ENCODE measurements at places on chromosomes 7 and 10.

- no peaks in the 10 kb centered on the region for H3K36me3 ChIP-seq
- DNase-seq = no peak
- H3K27me3 ChIP-seq = peaks cover 5% of the 10 kb centered on the region
- no peak overlapping the region for H3K27ac ChIP-seq
These were observed 17.6 kb upstream of the TNPO3 start for GRCh38 chr7:129072479-129073011.

DNA sequence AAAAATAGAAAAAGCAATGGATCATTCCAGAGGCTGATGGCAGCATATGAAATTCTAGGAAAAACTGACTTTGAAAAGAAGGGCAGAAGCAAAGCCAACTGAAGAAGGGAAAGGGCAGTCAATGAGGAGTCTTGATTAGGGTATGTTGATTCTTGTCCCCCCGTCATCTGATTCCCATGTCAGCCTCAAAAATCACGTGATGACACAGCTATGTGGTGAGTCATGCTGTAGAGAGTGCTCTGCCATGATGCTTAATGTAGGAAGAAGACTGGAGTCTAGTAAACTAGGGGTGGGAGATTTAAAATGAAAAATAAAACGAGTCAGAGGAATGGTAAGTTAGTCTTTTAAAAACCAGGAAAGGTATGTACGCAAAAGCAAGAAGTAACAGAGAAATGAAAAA, 3.9 kb upstream of the POU6F2 start:
- no peaks in the 10 kb centered on the region for H3K36me3 ChIP-seq
- no peaks in the 10 kb centered on the region for H3K4me1 ChIP-seq
- no peak for DNase-seq
- H3K4me3 ChIP-seq = no peak overlapping the region
- no peak overlapping the region for H3K27ac ChIP-seq
- H3K27me3 ChIP-seq = peaks cover 4% of the 10 kb centered on the region

- no peak overlapping the region for H3K27ac ChIP-seq
- H3K36me3 ChIP-seq = no peaks in the 10 kb centered on the region
- H3K4me3 ChIP-seq = no peak overlapping the region
These were observed 7.5 kb upstream of the JAKMIP3 start for GRCh38 chr10:132058111-132058745.

- H3K27ac ChIP-seq = no peak overlapping the region
- H3K4me3 ChIP-seq = no peak overlapping the region
- no peaks in the 10 kb centered on the region for H3K36me3 ChIP-seq
- H3K4me1 ChIP-seq = no peaks in the 10 kb centered on the region
- no peak for DNase-seq
These were observed 585.2 kb downstream of the PARD3 start for GRCh38 chr10:34229917-34230316.

GRCh38 chr10:5685764-5686240, 1.2 kb downstream of the TASOR2 start:
- no peaks in the 10 kb centered on the region for H3K36me3 ChIP-seq
- DNase-seq = no peak
- H3K4me3 ChIP-seq = peak overlapping the region; percentile 71
- H3K27ac ChIP-seq = peak overlapping the region; percentile 98
- H3K4me1 ChIP-seq = peaks cover 28% of the 10 kb centered on the region
- no peaks in the 10 kb centered on the region for H3K27me3 ChIP-seq

- H3K36me3 ChIP-seq = peaks cover 19% of the 10 kb centered on the region
- H3K4me1 ChIP-seq = peaks cover 36% of the 10 kb centered on the region
- no peak overlapping the region for H3K27ac ChIP-seq
- H3K27me3 ChIP-seq = no peaks in the 10 kb centered on the region
These were observed 10.9 kb upstream of the BHLHA15 start for GRCh38 chr7:98200364-98200763.

- no peaks in the 10 kb centered on the region for H3K36me3 ChIP-seq
- H3K4me3 ChIP-seq = peak overlapping the region; percentile 35
- peaks cover 41% of the 10 kb centered on the region for H3K4me1 ChIP-seq
- no peak overlapping the region for H3K27ac ChIP-seq
These were observed 57.7 kb upstream of the DNAJB6 start for GRCh38 chr7:157278791-157279724.

DNA sequence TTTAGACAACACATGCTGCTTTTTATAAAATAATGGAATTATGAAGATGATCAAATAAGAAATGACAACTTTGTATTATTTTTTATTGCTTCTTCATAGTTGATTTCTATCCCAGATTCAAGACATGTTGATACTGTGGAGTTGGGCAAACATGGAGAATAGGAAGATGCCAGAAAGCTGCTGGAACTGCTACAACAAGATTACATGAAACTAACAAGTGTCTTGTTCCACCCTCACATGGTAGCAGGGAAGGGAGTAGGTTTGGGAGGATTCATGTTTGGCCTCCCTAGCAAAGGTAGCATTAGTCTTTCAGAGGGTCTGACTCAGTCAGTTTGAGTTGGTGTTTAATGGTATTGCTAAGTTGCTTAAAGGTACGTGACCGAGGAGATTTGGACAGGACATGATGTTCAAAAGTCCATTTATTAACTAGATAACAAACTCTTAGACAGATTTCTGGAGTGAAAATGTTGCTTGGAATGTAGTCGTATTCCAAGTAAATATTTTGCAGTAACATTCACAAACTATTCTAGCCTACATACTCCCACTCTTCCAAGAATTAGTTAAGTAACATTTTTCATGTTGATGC, 33.1 kb downstream of the PRR15 start:
- no peak overlapping the region for H3K27ac ChIP-seq
- no peaks in the 10 kb centered on the region for H3K4me1 ChIP-seq
- no peaks in the 10 kb centered on the region for H3K36me3 ChIP-seq
- no peaks in the 10 kb centered on the region for H3K27me3 ChIP-seq

GRCh38 chr10:78749898-78750297, 318.9 kb upstream of the ZMIZ1 start:
- DNase-seq = no peak
- H3K4me3 ChIP-seq = no peak overlapping the region
- peaks cover 12% of the 10 kb centered on the region for H3K27me3 ChIP-seq

- no peaks in the 10 kb centered on the region for H3K27me3 ChIP-seq
- no peak for DNase-seq
- H3K36me3 ChIP-seq = peaks cover 80% of the 10 kb centered on the region
- H3K27ac ChIP-seq = no peak overlapping the region
- no peaks in the 10 kb centered on the region for H3K4me1 ChIP-seq
These were observed 23.9 kb downstream of the KIN start for GRCh38 chr10:7763929-7764328.

GRCh38 chr10:3958472-3958996, 173.5 kb upstream of the KLF6 start:
- no peaks in the 10 kb centered on the region for H3K27me3 ChIP-seq
- H3K4me1 ChIP-seq = peaks cover 33% of the 10 kb centered on the region
- no peak for DNase-seq
- H3K36me3 ChIP-seq = no peaks in the 10 kb centered on the region
- H3K4me3 ChIP-seq = no peak overlapping the region

- peaks cover 26% of the 10 kb centered on the region for H3K36me3 ChIP-seq
- peak overlapping the region; percentile 43 for H3K27ac ChIP-seq
- H3K4me3 ChIP-seq = peak overlapping the region; percentile 58
These were observed 6.0 kb downstream of the LDB1 start for GRCh38 chr10:102113956-102114857.

GRCh38 chr7:151432658-151433521, 7.1 kb downstream of the CRYGN start:
- peak overlapping the region; percentile 14 for H3K4me3 ChIP-seq
- peak; percentile 55 for DNase-seq
- no peaks in the 10 kb centered on the region for H3K36me3 ChIP-seq
- no peaks in the 10 kb centered on the region for H3K27me3 ChIP-seq
- peak overlapping the region; percentile 67 for H3K27ac ChIP-seq

- no peaks in the 10 kb centered on the region for H3K36me3 ChIP-seq
- no peak for DNase-seq
- no peak overlapping the region for H3K27ac ChIP-seq
These were observed 302.6 kb downstream of the KLF6 start for GRCh38 chr10:3482200-3482993.

DNA sequence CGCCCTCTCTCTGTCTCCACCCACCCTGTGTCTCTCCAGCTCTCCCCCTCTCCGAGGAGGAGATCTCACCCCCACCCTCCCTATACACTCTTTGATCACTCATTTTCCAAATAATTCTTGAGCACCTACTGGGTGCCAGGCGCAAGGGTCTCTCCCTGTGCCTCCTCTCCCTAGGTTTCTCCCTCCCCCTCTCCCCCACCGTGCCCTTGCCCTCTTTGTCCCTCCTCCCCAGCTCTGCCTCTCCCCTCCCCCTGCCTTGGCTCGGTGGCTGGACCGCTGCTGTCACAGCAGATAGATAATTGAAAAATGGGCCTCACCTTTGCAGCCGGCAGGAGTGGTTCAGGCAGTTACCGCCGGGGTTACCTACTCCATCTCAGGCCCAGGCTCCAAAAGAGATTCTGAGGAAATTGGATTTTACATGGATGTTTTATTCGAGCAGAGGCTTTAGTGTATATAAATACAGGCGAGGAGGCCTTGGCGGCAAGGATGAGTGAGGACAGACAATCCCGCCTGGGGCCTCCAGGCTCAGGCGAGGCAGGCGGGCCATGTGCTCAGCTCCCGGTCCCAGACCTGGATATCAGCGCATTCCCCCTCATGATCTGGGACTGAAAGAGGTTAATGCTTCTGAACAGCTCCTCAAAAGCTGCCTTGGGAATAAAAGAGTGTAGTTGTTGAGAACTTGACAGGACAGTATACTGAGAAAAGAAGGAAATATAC, 60.8 kb upstream of the BTRC start:
- peaks cover 71% of the 10 kb centered on the region for H3K27me3 ChIP-seq
- H3K4me3 ChIP-seq = peak overlapping the region; percentile 32
- H3K36me3 ChIP-seq = no peaks in the 10 kb centered on the region

GRCh38 chr10:63819753-63820329, 298.6 kb downstream of the REEP3 start:
- H3K27ac ChIP-seq = no peak overlapping the region
- no peak overlapping the region for H3K4me3 ChIP-seq
- no peak for DNase-seq
- no peaks in the 10 kb centered on the region for H3K36me3 ChIP-seq

GRCh38 chr10:79031723-79032122, 37.0 kb upstream of the ZMIZ1 start:
- H3K36me3 ChIP-seq = no peaks in the 10 kb centered on the region
- H3K4me1 ChIP-seq = peaks cover 18% of the 10 kb centered on the region
- no peaks in the 10 kb centered on the region for H3K27me3 ChIP-seq
- DNase-seq = no peak

- no peak overlapping the region for H3K4me3 ChIP-seq
- peak; percentile 61 for DNase-seq
- peaks cover 16% of the 10 kb centered on the region for H3K36me3 ChIP-seq
- peaks cover 21% of the 10 kb centered on the region for H3K4me1 ChIP-seq
- H3K27me3 ChIP-seq = no peaks in the 10 kb centered on the region
- H3K27ac ChIP-seq = peak overlapping the region; percentile 3
These were observed 9.0 kb downstream of the TACR2 start for GRCh38 chr10:69407621-69408301.

- no peaks in the 10 kb centered on the region for H3K36me3 ChIP-seq
- H3K27ac ChIP-seq = no peak overlapping the region
- H3K4me3 ChIP-seq = no peak overlapping the region
- peaks cover 3% of the 10 kb centered on the region for H3K27me3 ChIP-seq
- DNase-seq = no peak
- H3K4me1 ChIP-seq = no peaks in the 10 kb centered on the region
These were observed 107.2 kb downstream of the FGFR2 start for GRCh38 chr10:121490871-121491519.

DNA sequence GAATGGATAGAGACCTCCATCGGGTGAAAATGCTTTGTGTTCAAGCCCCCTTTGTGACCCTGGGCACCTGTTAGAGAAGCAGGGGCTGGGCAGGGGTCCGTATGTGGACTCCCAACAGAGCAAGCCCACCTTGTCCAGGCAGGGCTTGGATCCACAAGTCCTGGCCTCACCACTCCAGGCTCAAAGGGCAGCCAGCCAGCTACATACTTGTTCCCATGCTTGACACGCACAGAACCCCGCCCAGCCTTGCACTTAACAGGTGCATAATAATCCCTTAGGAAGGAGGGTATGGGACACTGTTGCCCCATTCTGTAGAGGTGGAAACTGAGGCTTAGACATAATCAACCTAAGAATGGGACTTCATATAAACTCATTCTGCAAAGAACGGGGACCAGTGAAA, 160.6 kb downstream of the PRKAG2 start:
- no peaks in the 10 kb centered on the region for H3K27me3 ChIP-seq
- H3K4me3 ChIP-seq = no peak overlapping the region
- no peak for DNase-seq
- no peaks in the 10 kb centered on the region for H3K36me3 ChIP-seq
